Brain (organoid and tissue), 16 donors: ENCODE measurements at places on chromosomes 5 and 9. TPM values are rescaled to one million over a fixed set of nuclear protein-coding genes. Genes with fewer than 3 reads are reported as not detected.

The TLX3 gene
- polyA plus RNA-seq = 11.1 TPM

The C5orf58 gene
- polyA plus RNA-seq = not detected

The EQTN gene
- not detected for polyA plus RNA-seq

The OMD gene
- polyA plus RNA-seq = 0.34 TPM

The FOXD4L4 gene
- polyA plus RNA-seq = not detected

The SOWAHA gene
- 9.5 TPM for polyA plus RNA-seq

The CCDC69 gene
- polyA plus RNA-seq = 3.6 TPM

The ADGRV1 gene
- polyA plus RNA-seq = 7.8 TPM

The RALGPS1 gene
- 25.3 TPM for polyA plus RNA-seq

The NR4A3 gene
- polyA plus RNA-seq = 1.0 TPM

DNA sequence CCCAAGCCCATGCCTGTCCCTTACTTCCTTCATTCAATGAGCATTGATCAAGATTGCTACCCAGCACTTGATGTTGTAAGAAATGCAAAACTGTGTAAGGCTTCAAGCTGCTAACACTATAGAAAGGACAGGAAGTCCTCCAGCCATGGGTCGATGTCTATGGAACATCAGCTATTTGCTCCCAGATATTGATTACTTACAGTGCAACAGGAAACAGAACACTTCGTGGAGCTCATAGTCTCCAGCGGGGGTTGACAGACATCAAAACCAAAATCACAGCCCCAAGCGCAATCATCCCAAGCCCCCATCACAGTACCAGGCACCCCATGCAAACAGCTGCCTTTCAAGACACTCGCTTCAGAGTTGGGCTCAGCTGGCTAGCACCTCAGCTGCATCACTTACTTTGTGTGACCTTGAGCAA is 26.8 kb upstream of the DUSP1 start:
- no peak for DNase-seq

GRCh38 chr5:72301557-72301956 is 18.5 kb downstream of the MRPS27 start:
- peak; percentile 75 for DNase-seq

DNA sequence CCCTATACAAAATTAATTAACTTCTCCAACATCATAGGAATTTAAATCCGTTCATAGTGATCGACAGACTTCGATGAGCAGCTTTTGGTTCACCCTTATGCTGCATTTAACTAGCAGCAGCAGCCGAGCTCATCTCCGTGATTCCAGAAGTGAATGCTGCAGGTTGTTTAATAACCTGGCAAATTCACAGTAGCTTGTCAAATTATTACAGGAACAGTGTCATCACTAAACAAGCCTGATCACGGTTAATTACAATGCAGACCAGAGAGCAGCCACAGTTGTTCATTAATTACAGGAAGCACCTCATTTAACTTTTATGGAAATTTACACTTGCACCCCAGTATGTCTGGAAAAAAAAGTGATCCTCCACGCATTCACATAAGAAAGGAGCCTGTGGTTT is 188.2 kb downstream of the BNC2 start:
- DNase-seq = no peak

GRCh38 chr5:55241746-55242145 is 8.3 kb upstream of the CCNO start:
- no peak for DNase-seq

DNA sequence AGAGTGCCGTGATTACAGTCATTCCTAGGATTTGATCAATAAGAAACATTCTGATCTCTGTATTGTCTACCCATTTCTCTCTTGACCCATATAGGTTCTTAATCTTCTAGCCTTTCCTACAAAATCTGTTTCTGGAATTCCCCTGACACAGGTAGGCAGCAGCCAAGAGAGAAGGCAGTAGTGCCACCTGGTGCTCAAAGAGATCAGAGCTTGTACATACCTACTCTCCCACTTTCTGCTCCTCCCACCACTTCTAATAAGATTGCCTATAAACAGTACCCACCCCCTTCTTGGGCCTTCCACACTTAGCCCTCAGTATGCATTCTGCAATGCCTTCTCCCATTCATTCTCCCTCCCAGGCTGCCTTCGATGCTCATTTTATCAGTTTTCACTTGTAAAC is 117.4 kb upstream of the RORB start:
- DNase-seq = peak; percentile 33

DNA sequence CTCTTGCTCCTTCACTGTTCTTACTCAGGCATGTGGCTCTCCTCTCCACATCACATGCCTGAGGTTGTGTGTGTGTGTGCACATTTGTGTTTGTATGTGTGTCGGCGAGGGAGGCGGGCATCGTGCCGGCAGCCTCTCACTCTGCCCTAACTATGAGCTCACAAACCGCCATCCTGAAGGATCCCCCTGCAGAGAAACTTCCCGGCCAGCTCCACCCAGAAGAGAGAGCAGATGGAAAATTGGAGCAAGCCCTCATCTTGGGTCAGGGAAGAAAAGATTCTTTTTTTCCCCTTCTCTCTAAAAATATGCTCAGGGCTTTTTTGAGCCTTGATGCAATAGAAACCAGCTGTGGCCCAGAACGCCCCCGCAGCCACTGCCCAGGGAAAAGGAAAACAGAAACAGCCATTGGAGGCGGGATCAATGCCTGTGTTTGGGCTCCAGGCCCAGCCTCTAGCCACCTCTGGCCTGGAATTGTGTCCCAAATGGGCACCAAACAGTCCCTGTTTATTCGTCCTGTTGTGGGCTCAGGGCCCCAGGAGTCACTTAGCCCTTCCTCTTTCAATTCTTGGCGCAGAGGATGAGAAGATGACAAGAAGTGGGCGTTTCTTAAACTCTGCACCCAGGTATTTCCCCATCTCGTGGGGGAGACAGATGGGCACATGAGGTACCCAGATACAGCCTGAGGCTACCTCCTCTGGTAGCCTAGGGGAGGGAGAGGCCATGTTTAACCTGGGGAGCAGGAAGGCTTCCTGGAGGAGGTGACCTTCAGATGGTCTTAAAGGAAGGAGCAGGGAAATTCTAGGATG is 151.5 kb downstream of the RGS3 start:
- DNase-seq = no peak

- DNase-seq = peak; percentile 53
These were observed 45.9 kb downstream of the ABCA1 start for GRCh38 chr9:104882086-104882485.

- no peak for DNase-seq
These were observed 501.6 kb upstream of the TYRP1 start for GRCh38 chr9:12191630-12192029.

GRCh38 chr9:34590381-34591247 is 1.1 kb upstream of the CNTFR start:
- DNase-seq = peak; percentile 30

GRCh38 chr5:118224546-118224945 is 763.8 kb downstream of the DTWD2 start:
- no peak for DNase-seq

GRCh38 chr5:155460501-155460931 is 447.0 kb downstream of the KIF4B start:
- DNase-seq = no peak

- no peak for DNase-seq
These were observed 608.6 kb downstream of the SLCO4C1 start for GRCh38 chr5:101687349-101687985.

DNA sequence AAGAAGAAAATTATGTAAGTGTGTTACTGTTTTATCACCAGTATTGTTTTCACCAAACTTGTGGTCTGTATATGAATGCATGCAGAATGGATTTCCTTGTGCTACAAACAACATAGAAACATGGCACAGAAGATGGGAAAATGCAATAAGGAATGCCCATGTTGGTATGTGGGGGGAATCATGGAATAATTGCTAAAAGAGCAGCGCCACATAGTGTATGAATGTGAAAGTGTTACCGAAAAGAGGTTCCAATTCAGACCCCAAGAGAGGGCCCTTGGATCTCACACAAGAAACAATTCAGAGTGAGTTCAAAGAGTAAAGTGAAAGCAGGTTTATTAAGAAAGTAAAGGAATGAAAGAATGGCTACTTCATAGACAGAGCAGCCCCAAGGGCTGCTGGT is 26.4 kb upstream of the TYRP1 start:
- no peak for DNase-seq

- DNase-seq = no peak
These were observed 123.9 kb downstream of the TENT4A start for GRCh38 chr5:6837095-6837494.

GRCh38 chr5:179343719-179344430 is 1.4 kb downstream of the ADAMTS2 start:
- DNase-seq = peak; percentile 73

DNA sequence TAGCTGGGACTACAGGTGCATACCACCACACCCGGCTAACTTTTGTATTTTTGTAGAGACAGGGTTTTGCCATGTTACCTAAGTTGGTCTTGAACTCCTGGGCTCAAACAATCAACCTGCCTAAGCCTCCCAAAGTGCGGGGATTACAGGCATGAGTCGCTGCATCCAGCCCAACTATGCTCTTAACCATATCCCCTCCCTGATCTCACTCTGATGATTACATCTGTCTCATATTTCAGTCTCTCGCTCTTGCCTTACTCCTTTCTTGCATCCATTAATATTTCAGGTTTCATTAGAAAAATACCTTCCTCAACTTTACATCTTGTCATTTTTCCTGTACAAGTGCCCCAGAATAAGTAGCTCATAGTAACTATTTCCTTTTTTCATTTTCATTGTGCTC is 61.0 kb upstream of the BASP1 start:
- DNase-seq = no peak

GRCh38 chr5:180059326-180059725 is 12.2 kb downstream of the RNF130 start:
- DNase-seq = no peak

DNA sequence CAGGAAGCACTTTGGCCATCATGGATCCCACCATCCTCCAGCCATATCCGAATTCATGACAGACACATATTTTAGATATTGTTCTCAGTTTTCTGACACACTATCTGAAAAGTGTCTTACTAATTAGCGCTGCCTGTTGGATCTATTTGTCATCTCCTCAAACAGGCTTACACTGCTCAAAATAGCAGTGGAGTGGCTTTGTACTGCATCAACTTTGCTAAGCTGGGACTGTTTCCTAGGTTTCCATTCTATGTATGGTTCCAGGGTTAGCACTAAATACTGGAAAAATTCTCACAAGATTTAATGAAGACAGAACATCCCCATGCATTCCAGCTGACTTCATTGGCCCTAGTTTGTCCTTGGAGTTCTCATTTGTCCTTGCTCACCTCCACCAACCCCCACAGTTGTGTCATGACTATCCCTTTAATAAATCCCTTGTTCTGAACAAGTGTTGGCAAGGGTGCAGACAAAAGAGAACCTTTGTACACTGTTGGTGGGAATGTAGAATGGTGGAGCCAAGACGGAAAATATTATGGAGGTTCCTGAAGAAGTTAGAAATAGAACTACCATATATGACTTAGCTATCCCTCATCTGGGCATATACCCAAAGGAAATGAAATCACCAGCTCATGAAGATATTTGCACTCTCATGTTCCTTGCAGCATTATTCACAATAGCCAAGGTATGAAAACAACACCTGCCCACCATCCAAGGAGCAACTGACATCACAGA is 136.5 kb upstream of the RAI14 start:
- DNase-seq = peak; percentile 43

GRCh38 chr5:137580030-137580429 is 80.9 kb upstream of the SPOCK1 start:
- DNase-seq = no peak

- DNase-seq = no peak
These were observed 19.1 kb upstream of the GLE1 start for GRCh38 chr9:128485414-128485855.

DNA sequence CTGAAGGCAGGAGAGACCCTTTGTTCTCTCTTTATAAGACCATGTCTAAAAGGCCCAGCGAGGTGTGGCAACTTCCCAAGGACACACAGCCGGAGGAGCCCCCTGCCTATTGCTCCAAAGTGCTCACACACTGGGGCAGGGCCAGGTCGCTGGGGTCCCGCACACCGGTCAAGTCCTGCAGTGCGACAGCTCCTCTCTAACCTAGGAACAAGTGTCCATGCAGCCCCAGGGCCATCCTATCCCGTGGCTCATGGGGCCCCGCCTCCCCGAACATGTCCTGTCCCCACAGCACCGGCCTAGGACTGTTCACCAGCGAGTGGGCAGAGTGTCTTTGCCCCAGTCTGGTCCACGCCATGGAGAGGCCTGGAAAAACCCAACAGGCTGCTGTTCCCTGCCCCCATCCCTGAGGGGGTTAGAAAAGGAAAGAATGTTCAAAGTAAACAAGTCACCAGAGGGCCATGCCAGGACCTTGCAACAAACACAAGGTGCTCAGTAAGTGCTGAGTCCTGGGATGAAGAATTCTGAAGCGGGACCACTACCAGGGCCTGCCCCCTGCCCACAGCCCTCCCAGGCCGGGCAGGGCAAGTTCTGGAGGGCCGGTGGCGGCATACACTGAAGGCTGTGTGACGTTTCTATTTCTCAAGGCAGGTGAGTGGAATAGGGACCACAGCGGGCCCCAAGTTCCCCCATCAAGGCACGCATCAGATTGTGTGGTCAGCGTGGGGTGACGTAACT is 938 bp downstream of the NINJ1 start:
- DNase-seq = no peak

DNA sequence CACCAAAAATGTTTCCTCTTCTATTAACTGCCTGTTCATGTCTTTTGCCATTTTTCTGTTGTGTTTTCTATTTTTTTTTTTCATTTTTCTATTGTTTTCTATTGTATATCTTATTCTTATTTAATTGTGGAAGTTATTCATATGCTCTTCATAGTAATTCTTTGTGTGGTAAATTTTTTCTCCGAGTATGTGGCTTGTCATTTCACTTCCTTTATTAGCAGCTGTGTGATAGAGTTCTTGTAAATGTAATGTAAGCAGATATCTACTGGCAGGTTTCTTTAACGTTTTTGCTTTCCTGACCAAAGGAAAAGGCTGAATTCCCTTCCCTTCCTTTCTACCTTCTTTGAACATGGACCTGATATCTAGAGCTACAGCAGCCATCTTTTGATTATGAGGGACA is 5.8 kb upstream of the PLPP1 start:
- DNase-seq = no peak

DNA sequence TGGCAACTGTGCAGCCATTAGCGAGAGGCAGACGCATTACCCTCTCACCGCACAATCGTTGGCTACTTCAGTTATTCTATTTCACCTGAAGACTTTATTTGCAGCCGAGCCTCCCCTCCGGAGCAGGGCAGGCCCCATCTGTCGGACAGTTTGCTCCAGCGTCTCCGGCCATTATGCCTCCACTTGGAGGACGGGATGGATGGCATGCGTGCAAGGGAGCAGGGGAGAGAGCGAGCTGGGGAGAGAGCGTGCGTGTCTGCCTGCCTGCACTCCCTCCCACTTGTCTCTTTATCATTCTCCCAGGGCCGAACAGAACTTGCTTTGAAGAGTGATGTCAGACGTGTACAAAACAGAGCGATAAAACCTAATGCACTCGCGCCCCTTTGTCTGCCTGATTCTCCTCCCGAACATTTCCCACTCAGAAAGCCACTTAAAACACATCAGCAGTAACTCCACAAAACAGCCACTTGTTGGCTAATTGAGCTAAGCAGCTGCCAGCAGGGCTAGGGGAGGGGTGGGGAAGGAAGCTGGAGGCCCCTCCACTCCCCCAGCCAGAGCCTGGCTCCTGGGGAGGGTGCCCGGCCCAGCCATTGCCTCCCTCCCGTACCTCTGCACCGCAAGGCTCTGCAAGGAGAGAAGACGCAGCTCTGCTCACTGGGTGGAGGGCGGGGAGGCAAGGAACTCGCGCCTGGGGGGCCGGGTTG is 43.4 kb upstream of the FUBP3 start:
- DNase-seq = peak; percentile 81
